ENCODE measurements at places on chromosomes 4 and X. TPM values are rescaled to one million over a fixed set of nuclear protein-coding genes. Genes with fewer than 3 reads are reported as not detected.

The ITM2A gene
- total RNA-seq = 74.9 TPM

The DUX4 gene
- total RNA-seq = not detected

The DRD5 gene
- not detected for total RNA-seq

The STK32B gene
- total RNA-seq = not detected

The H2BW1 gene
- total RNA-seq = not detected

The PRDM5 gene
- 0.21 TPM for total RNA-seq

The KLF3 gene
- 4.3 TPM for total RNA-seq

The CCDC110 gene
- 1.2 TPM for total RNA-seq

The MAGEA8 gene
- total RNA-seq = not detected

The RWDD4 gene
- 16.7 TPM for total RNA-seq

The TRPC5OS gene
- total RNA-seq = not detected

The RASGEF1B gene
- total RNA-seq = 0.61 TPM
